ENCODE measurements at places on chromosomes 6 and 20. TPM values are rescaled to one million over a fixed set of nuclear protein-coding genes. Genes with fewer than 3 reads are reported as not detected.

GUCA1A gene
- not detected for total RNA-seq

PROCR gene
- total RNA-seq, result 60.0 TPM

GRCh38 chr20:41353530-41353929 lies 12.9 kb downstream of the LPIN3 start:
- DNase-seq, result no peak

DNA sequence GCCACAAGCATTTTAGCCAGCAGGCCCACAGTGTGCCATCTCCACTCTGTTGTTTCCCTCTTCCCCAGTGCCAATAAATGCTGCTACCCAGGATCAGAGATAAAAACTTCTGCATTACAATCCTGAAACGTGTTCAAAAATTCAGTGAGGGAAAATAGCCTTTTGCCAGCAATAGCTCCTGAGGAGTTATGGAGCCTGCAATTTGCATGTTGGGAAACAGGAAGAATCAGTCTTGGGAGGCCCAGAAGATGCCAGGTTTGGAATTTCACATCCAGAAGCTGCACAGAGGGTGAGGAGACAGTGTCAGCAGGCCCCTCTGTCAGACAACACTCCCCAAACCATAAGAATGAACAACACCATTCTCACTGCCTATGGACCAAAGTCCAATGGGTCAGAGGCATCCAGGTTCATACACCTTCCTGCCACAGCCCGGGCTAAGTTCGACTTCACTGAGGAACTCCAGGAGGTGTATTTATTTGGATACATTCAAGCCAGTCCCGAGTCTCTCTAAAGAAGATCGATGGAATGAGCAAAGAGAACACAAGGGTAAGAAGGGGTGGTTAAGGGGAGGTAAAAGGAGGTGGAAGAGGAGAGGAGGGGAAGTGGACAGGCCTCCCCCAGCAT lies 20.8 kb downstream of the RRBP1 start:
- DNase-seq, result no peak

SLC25A27 gene
- total RNA-seq, result 6.5 TPM

DNA sequence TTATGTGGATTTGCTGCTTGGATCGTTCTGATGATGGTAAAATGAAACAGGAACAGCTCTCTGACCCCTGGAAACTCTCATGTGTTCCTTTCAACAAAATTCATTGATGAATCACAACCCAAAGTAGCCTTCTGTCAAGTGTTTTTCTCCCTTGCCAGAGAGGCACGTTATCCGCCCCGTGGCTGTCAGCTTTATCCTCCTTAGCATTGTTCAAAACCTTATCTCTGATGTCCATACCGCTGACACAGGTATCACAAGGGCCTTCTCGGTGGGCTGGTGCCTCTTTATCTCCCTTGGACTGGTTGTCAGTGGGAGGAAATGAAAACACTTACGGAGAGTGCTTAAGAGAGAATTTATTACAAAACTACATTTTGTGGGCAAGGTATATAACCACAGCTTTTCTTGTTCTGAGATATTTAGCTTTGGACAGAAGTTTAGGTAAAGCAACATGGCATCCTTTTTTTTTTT lies 84.9 kb downstream of the TIAM2 start:
- DNase-seq, result no peak

Measured in M059J (cell line).